ENCODE measurements at places on chromosomes 13 and 19.

DNA sequence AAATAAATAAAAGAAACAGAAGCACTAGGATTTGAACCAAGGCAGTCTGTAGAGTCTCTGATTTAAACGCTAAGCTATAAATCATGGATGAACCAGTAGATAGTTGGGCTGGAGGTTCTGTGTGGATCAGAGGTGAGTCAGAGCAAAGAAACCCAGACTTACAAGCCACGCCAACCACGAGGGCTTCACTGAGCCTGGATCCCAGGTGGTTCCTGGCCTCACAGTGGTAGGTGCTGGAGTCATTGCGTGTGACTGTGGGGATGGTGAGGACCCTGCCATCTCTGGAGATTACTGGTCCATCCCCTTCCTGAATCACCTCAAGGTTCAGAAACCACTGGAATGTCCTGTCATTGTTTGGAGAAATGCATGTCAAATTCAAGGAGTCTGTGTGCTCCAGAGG, 19.3 kb upstream of the CEACAM20 start:
- no peak for DNase-seq

- no peak for DNase-seq
Measured at GRCh38 chr19:7395360-7396066, 46.8 kb downstream of the ARHGEF18 start.

DNA sequence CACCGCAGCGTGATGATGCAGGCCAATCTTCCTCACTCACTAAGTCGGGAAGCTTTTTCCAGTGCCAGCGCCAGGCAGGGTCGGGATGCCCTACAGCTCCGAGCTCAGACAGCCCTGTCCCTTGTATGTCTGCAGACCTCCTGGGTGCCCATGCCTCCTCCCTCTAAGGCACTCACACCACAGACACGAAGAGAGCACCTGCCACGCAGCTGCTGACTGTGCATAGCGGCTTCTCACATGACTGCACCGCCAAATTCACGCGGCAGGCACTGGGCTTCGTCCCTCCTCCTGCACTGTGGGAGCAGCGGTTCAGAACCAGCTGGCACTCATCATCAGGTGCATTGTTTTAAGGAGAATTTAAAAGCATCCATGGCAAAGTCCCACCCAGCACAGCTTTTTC, 88.1 kb downstream of the SLC7A1 start:
- no peak for DNase-seq

- no peak for DNase-seq
Measured at GRCh38 chr19:54696117-54696548, 28.1 kb upstream of the KIR3DL3 start.

- no peak for DNase-seq
Measured at GRCh38 chr19:30153326-30154210, 211.5 kb downstream of the URI1 start.

GRCh38 chr19:29884044-29884443, 58.0 kb upstream of the URI1 start:
- DNase-seq, result no peak

Data from sigmoid colon (tissue), 7 donors.